ENCODE measurements at places on chromosomes 5 and 9.

GRCh38 chr5:124451721-124452383 is 294.6 kb downstream of the ZNF608 start:
- DNase-seq = no peak

DNA sequence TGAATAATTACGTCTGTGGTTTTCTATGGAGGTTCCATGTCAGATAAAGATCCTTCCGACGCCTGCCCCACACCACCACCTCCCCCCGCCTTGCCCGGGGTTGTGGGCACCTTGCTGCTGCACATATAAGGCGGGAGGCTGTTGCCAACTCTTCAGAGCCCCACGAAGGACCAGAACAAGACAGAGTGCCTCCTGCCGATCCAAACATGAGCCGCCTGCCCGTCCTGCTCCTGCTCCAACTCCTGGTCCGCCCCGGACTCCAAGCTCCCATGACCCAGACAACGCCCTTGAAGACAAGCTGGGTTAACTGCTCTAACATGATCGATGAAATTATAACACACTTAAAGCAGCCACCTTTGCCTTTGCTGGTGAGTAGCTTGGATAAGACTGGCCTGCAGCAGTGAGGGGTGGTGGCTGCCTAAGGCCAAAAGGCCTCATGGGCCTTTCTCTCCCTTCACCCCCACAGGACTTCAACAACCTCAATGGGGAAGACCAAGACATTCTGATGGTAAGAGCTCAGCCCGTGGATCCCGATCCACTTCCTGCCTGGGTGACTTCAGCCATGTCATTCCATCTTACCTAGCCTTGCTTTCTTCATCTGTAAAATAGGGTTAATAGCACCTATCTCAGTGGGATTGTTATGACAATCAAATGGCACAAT is at the start of gene IL3:
IL3 (plus strand) TSS at position 155 of the 661 bp plus-strand sequence; CDS start at position 207, 52 bp downstream.
- DNase-seq = no peak

DNA sequence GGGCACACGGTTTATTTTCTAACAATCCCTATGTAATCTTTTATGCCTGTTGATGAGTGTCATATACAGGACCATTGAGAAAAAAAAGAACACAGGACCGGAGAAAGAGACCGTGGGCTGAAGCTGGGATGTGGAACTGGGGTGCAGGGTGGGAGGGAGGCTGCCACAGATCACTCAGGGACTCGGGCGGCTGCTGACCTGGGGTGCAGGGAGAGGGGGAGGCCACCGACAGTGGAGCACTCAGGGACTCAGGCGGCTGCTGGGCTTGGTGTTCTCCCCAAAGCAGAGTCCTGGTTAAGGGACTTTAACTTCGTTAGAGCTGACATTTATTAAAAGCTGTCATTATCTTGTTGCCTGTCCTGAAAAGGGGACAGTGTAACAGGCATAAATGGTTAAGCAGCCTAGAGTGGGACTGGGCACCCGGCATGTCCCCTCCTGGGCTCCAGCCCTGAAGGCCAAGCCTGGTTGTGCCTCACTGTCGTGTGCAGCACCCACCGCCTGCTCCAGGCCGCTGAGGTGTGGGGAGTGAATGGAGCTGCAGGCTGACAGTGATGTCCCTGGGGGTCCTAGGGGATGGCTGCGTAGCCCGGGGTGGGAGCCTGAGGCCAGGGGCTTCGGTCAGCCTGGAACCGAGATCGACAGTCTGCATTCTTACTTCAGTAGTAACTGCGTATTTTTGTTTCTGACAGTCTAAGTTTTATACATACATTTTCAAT is 14.0 kb downstream of the NDUFS6 start:
- DNase-seq = no peak

DNA sequence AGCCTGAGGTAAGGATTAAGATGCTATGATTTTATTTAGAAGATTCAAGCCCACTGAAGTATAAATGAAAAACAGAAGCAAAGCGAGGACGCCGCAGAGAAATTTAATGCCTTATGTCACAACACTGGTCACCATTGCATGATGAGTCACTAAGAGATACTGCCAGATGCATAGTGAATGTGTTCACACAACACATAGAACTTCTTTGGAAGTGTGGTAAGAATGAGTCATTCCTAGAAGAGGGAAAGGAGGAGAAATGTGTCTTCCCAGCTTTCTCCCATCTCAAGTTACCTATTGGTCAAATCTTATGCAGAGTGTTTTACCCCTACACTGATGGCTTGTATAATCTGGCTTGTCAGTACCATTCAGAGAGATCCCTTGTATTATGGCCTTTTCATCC is 465.3 kb upstream of the ARRDC3 start:
- peak; percentile 8 for DNase-seq

GRCh38 chr9:38423973-38424843 is at the start of gene IGFBPL1:
Gene IGFBPL1 (minus strand): TSS chr9:38424454. CDS start chr9:38424424, 30 bp downstream.
- peak; percentile 45 for DNase-seq

DNA sequence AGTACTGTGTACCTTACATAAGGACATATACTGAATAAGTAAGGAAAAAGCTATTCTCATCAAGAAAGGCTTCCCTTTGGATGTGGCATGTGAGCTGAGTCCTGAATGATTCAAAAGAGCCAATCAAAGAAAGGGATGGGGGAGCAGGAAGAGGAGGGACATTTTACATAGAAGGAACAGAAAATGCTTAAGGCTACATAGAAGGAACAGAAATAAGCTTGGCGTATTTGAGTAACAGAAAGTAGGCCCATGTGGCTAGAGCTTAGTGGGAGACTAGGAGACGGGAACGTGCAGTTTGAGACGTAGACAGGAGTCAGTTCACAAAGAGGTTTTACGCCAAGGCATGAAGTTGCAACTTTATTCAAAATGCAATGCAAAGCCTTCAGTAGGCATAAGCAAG is 126.3 kb downstream of the CEMIP2 start:
- no peak for DNase-seq

GRCh38 chr5:111997711-111998110 is 240.7 kb upstream of the NREP start:
- DNase-seq = no peak

DNA sequence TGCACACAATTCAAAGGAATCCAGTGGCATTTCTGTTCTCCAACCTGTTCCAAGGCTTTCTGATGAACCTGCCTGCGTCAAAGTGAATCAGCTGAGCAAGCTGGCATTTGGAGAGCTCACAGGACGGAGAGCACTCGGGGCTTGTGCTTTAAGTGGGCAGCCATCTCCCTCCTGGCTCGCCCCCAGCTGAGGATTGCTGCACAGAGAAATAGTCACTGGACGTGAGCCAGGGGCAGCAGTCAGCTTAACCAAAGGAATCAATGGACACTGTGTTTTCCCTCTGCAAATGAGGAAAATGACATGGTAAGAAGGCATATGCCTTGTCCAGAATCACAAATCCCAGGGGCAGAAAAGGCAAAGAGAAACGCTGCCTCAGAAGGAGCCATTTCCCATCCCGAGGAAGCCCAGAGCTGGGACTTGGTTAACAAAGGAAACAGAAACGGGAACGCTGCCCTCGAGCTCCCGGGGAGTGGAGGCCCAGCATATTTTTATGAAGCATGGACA is 299.4 kb downstream of the ZSWIM6 start:
- no peak for DNase-seq

DNA sequence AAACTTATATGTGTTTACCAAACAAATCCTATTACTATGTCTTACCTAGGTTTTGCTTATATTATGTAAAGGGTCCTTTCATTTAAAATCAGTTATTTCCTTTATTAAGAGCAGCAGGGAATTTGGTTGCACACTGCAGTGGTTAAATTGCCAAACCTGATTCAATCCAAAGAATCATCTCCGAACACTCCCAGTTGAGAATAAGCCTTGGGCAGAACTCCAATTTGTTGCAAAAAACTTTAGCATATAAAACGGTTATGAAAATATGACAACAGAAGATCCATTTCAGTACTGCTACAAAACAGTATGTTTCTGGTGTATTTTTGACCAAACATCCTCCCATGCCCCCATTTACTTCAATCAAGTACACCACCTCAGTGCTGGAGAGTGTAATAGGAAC is 587.0 kb upstream of the GRAMD2B start:
- no peak for DNase-seq

GRCh38 chr5:160966921-160967320 is 114.9 kb upstream of the ATP10B start:
- no peak for DNase-seq

GRCh38 chr9:126373241-126373640 is 46.6 kb downstream of the MVB12B start:
- DNase-seq = no peak
